Neural crest cell (in vitro differentiated cells): ENCODE measurements at places on chromosomes 5 and 9.

- no peak for DNase-seq
These were observed 100.5 kb downstream of the XRCC4 start for GRCh38 chr5:83177803-83178202.

DNA sequence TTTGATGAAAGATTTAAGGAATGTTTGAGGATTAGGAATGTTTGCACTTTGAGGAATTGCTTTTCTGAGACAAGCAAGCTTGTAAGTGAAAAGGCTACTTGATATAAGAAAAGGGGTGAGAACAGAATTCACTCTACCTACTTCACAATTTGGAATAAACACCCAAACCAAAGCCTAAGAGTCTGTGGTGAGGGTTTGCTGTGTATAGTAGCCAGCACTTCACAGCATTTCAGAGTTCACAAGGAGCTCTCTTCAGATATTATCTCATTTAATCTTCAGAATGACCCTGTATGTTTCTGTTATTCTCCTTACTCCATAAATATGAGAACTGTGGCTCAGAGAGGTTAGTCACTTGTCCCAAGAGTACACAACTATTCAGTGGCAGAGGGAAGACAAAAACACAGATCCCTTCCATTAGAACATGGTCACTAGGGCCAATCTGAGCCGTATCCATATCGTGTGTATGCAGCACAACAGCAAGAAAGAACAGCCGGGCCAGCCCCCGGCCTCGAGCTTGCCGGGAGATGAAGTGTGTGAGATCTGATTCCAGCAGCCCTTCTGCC is 92.4 kb downstream of the FRMD3 start:
- DNase-seq: no peak

- no peak for DNase-seq
These were observed 412.2 kb upstream of the SLC24A2 start for GRCh38 chr9:20200991-20201431.

GRCh38 chr5:168850683-168851082 is 271.5 kb upstream of the PANK3 start:
- no peak for DNase-seq

GRCh38 chr5:150129813-150130492 is 25.7 kb downstream of the PDGFRB start:
- peak; percentile 78 for DNase-seq

DNA sequence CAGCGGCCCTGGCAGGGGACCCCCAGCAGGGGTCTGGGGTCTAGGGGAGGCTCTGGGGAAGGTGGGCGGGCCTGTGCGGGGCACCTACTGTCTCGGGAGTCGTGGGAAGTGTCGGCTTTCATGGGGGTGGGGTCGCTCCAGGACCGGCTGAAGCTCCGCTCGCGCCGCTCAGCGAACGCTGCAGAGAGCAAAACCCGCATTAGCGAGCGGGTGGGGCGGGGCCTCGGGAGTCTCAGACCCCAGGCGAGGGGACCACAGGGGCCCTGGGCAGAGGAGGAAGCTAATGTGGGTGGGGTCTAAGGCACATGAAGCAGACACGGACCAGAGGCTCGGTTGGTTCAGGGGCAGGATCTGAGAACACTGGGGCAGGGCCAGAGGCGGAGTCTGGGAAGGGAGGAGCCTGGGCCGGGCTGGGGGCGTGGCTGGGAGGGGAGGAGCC is 5.5 kb downstream of the NSMF start:
- DNase-seq: peak; percentile 72

DNA sequence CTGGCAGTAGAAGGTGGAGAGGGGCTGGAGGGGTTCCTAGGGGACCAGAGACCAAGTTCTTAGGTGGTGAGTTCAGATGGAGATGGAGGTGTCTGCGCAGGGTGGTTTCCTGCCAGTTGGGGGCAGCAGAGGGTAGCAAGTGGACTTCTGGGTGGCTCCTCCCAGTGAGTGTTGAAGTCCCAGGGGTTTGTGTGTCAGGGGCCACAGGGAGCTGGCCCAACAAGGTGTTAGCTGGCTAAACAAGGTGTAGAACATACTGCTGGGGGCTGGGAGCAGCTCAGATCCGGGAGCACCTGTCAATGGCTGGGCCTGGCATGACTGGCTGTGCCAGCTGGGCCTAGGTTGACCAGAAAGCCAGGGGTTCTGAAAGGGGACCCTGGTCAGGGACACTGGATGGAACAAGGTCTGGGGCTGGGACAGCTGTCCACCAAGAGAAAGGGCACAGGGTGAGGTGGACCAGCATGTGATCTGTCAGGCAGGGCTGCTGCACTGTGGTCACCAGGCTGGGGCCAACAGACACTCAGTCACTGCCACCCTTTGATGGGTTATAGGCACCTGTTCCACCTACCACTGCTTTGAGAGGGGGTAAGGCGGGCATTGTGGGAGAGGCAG is 35.6 kb downstream of the DAB2IP start:
- peak; percentile 79 for DNase-seq

DNA sequence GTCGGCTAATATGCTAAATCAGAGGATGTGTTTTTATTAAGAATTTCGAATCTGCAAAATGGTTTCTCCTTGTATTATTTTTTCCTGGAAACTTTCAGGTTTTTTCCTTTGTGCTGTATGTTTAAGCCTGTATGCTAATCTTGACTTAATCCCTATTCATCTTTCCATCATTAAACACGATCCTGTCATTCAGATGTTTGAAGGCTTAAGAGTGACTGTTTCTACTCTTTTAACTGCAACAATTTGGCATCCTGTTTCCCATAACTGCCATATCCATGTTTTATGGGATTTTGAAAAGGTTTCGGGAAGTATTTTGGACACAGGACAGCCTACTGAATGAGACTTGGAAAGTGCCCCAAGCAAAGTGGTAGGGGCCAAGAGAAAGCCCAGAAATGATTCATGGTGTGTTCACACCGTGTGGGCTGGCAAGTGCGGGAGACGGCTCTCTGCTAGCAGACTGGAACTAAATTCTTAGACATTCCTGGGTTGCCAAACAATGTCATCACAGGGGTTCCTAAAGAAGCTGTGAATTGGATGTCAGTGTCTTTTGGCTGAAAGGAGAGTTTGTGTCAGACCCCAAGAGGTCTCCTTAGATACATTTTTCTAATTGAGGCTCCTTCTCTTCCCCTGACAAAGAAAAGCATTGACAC is 125.4 kb upstream of the ADAMTS16 start:
- no peak for DNase-seq

DNA sequence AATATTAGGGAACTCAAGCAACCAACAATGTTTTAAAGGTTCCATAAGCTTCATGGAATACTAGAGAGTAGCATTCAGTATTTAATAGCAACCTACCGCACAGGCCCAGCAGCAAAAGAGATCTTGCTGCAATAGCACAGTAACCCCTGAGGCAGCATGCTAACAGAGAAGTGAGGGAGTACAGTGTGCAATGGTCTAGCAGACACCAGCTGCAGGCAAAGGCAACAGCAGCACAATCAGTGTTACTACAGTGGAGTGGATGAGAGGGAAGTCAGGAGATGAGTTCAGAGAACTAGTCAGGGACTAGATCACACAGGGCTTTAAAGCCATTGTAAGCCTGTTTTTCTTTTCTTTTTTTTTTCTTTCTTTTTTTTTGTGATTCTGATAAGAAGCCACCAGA is 2.8 kb downstream of the TICAM2 start:
- no peak for DNase-seq
